ENCODE measurements at places on chromosomes 7 and 10. TPM values are rescaled to one million over a fixed set of nuclear protein-coding genes. Genes with fewer than 3 reads are reported as not detected.

The OR2A7 gene
- total RNA-seq = not detected

The C10orf105 gene
- not detected for total RNA-seq

The PTPRN2 gene
- 0.77 TPM for total RNA-seq

The HKDC1 gene
- total RNA-seq = 12.9 TPM

The SCIN gene
- total RNA-seq = 0.45 TPM

The SAMD9L gene
- 0.64 TPM for total RNA-seq

The MYL10 gene
- not detected for total RNA-seq

The ZNF467 gene
- total RNA-seq = 1.4 TPM

The VAX1 gene
- 1.3 TPM for total RNA-seq

The GCK gene
- total RNA-seq = not detected

The STOX1 gene
- 1.1 TPM for total RNA-seq

The LEP gene
- not detected for total RNA-seq

Data from A549 treated with ZK216348 at 1 μM for 4 hours (cell line).